Activated CD4-positive, CD25-positive, alpha-beta regulatory T cell (primary cell): ENCODE measurements at places on chromosomes 2 and 18.

GRCh38 chr2:105569606-105570005 is 170.8 kb upstream of the FHL2 start:
- no peak for DNase-seq

DNA sequence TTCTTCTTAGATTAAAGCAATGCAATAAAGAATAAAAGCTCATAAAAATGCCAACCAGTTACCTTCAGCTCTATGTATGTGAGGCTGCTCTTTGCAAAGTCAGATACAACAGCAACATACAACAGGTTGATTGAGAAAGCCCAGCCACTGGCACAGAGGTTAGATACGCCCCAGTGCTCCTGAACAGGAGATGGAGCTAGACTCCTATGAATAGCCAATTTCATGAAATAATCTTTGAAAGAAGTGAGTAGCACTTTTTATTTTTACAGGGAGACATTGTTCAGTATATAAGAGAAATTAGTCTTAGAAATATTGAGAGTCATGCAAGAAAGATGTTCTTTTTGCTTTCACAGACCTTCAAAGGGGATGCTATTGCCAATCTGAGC is 362.4 kb upstream of the MEX3C start:
- DNase-seq = no peak

DNA sequence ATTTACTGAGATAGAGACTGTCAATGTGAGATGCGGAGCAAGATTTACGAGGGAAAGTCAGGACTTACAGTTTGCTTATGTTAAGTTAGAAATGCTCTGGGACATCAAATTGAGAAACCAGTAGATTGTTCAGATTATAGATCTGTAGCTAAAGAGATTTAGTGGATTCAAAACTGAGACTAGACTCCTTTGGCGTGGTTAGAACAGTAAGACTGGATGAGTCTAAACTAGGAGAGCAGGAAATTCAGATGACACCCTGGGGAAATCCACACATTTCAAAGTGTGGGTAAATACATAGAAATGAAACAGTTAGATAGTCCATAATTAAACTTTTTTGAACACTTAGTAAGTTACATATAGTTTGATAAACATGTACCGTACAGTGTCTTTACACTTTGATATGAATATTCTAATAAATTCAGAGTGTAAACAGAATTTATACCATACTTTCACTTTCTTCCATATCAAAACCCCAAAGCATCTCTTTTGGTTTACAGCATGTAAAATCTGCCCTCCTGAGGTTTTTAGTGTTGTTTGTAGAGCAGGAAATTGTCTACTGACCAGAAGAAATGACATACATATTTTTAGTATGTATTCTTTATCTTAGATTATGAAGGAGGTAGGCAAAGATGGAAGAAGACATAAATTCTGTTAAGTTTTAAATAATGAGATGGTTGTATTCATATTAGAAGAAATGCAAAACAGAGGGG is 231.5 kb downstream of the NYAP2 start:
- DNase-seq = no peak

GRCh38 chr2:25207078-25207545 is 38.7 kb upstream of the POMC start:
- DNase-seq = no peak

GRCh38 chr2:142803158-142803557 is 74.3 kb upstream of the KYNU start:
- no peak for DNase-seq

GRCh38 chr2:230998882-230999281 is 3.0 kb downstream of the SPATA3 start:
- DNase-seq = no peak

GRCh38 chr2:168314236-168314635 is 66.8 kb upstream of the STK39 start:
- no peak for DNase-seq

GRCh38 chr2:2181493-2181892 is 149.6 kb downstream of the MYT1L start:
- no peak for DNase-seq
